ENCODE measurements at places on chromosomes 16 and 17. TPM values are rescaled to one million over a fixed set of nuclear protein-coding genes. Genes with fewer than 3 reads are reported as not detected.

DNA sequence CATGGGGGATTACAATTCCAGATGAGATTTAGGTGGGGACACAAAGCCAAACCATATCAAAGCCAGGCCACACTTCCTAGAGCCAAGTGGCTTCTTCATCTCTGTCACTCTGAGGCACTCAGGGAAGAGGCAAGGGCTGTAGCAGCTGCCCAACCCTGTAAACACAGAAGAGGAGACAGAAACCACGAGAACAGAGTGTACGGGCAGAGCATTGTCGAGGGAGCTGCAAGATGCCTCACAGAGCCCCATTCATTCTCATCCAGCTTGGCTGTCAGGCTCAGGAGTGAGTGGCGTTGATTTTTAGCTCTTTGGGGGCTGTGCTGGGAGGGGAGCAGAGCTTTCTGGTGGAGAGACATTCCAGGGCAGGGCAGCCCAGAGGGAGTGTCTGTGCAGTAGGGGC, 117.2 kb upstream of the SALL1 start:
- no peak for DNase-seq

DNA sequence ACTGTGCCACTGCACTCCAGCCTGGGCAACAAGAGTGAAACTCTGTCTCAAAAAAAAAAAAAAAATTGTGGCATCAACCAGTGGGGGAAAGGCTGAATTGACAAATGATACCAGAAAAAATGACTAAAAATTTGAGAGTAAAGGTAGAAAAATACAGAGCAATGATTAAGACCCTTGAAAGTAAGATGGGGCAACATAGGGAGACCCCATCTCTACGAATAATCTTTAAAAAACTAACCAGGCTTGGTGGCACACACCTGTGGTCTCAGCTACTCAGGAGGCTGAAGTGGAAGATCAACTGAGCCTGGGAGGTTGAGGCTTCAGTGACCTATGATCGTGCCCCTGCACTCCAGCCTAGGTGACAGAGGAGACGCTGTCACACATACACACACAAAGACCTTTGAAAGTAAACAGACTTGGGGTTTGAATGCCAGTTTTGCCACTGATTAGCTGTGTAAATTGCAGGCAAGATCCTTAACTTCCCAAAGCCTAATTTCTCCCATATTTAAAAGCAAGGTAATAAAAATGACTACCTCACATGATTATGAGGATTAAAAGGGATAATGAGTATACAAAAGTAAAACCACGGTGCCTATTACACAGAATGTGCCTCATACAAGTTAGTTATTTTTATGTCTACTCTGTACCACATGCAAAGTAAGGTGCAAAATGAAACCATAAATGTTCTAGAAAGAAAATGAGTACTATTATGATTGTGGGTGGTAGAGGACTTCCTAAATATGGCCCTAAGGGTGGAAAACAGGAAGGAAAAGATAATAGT, 21.7 kb upstream of the PAFAH1B1 start:
- DNase-seq, result no peak

DNA sequence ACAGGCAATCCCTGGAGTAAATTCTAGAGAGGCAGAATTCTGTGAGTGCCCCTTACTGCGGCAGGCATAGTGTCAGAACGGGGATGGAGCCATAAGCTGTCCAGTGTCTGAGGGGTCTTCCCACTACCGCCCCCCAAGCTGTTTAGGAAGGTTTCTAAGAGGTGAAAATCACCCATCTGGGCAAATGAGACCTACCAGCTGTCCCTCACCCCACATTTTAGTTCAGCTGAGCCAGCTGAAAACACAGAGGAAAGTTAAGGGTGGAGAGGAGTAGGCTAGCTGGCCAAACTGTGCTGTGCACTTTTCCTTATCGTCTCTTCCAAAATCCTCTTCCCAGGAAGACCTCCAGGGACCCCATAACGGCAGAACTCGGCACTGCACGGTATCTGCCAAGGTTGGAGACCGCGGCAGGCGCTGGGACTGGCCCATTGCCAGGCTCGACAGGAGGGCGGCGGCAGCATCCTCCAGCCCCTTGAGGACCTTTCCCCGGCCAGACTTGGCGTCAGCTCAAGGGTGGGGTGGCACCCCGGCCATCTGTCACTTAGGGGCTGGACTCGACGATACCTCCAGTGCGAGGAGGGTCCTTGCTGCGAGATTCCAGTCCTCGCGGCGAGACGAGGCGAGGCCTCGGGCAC, 955 bp downstream of the ACLY start:
- peak; percentile 20 for DNase-seq

CCL8 gene
- total RNA-seq, result not detected
